ENCODE measurements at places on chromosomes 16 and 17. TPM values are rescaled to one million over a fixed set of nuclear protein-coding genes. Genes with fewer than 3 reads are reported as not detected.

PRMT7 gene
- 34.3 TPM for total RNA-seq

SMPD3 gene
- total RNA-seq, result 225 TPM

CACNG4 gene
- not detected for total RNA-seq

CORO1A gene
- total RNA-seq, result 58.5 TPM

FBXO39 gene
- total RNA-seq, result 0.23 TPM

CLEC10A gene
- 8.3 TPM for total RNA-seq

KCTD19 gene
- total RNA-seq, result 0.37 TPM

RPUSD1 gene
- total RNA-seq, result 18.5 TPM

OTOP3 gene
- not detected for total RNA-seq

GRAPL gene
- total RNA-seq, result 9.2 TPM

ITPRIPL2 gene
- total RNA-seq, result 37.5 TPM

AATK gene
- 14.2 TPM for total RNA-seq

RHBDL1 gene
- total RNA-seq, result 5.5 TPM

RCVRN gene
- total RNA-seq, result 0.20 TPM

SPATA32 gene
- total RNA-seq, result not detected

TMEM132E gene
- total RNA-seq, result 0.23 TPM

PRDM7 gene
- not detected for total RNA-seq

CCL11 gene
- total RNA-seq, result 1.7 TPM

SMTNL2 gene
- total RNA-seq, result 2.4 TPM

CDR2L gene
- 83.8 TPM for total RNA-seq

PERCC1 gene
- not detected for total RNA-seq

SULT1A2 gene
- total RNA-seq, result 1.1 TPM

SLC52A1 gene
- not detected for total RNA-seq

MLYCD gene
- 11.6 TPM for total RNA-seq

MEIOB gene
- total RNA-seq, result 0.17 TPM

KRT13 gene
- 0.40 TPM for total RNA-seq

PRAC1 gene
- not detected for total RNA-seq

ZACN gene
- total RNA-seq, result not detected

PRR14 gene
- total RNA-seq, result 68.9 TPM

NIP7 gene
- 14.7 TPM for total RNA-seq

ZNF48 gene
- total RNA-seq, result 11.8 TPM

ERCC4 gene
- total RNA-seq, result 11.9 TPM

NDUFAF8 gene
- total RNA-seq, result 38.1 TPM

TMEM235 gene
- total RNA-seq, result not detected

CES3 gene
- 5.2 TPM for total RNA-seq

SMCR8 gene
- total RNA-seq, result 19.4 TPM

ADGRG1 gene
- 312 TPM for total RNA-seq

MYH8 gene
- not detected for total RNA-seq

TBX21 gene
- 1.8 TPM for total RNA-seq

PARD6A gene
- 10.4 TPM for total RNA-seq

MYH3 gene
- 3.4 TPM for total RNA-seq

GPR142 gene
- total RNA-seq, result 0.20 TPM

GRIN2A gene
- 62.8 TPM for total RNA-seq

ADAMTS18 gene
- total RNA-seq, result not detected

PAFAH1B1 gene
- total RNA-seq, result 110 TPM

CIBAR2 gene
- not detected for total RNA-seq

TAT gene
- 2.5 TPM for total RNA-seq

C1QTNF8 gene
- not detected for total RNA-seq

KCTD11 gene
- 15.3 TPM for total RNA-seq

PDILT gene
- total RNA-seq, result not detected

FKBP10 gene
- total RNA-seq, result 59.2 TPM

CCL16 gene
- 0.35 TPM for total RNA-seq

ABCA9 gene
- 7.3 TPM for total RNA-seq

DPEP3 gene
- not detected for total RNA-seq

KCNH4 gene
- 0.06 TPM for total RNA-seq

SYT17 gene
- total RNA-seq, result 4.0 TPM

TAC4 gene
- total RNA-seq, result not detected

MYH11 gene
- 1,761 TPM for total RNA-seq

GPRC5B gene
- total RNA-seq, result 32.5 TPM
